ENCODE measurements at places on chromosomes 1 and 21.

DNA sequence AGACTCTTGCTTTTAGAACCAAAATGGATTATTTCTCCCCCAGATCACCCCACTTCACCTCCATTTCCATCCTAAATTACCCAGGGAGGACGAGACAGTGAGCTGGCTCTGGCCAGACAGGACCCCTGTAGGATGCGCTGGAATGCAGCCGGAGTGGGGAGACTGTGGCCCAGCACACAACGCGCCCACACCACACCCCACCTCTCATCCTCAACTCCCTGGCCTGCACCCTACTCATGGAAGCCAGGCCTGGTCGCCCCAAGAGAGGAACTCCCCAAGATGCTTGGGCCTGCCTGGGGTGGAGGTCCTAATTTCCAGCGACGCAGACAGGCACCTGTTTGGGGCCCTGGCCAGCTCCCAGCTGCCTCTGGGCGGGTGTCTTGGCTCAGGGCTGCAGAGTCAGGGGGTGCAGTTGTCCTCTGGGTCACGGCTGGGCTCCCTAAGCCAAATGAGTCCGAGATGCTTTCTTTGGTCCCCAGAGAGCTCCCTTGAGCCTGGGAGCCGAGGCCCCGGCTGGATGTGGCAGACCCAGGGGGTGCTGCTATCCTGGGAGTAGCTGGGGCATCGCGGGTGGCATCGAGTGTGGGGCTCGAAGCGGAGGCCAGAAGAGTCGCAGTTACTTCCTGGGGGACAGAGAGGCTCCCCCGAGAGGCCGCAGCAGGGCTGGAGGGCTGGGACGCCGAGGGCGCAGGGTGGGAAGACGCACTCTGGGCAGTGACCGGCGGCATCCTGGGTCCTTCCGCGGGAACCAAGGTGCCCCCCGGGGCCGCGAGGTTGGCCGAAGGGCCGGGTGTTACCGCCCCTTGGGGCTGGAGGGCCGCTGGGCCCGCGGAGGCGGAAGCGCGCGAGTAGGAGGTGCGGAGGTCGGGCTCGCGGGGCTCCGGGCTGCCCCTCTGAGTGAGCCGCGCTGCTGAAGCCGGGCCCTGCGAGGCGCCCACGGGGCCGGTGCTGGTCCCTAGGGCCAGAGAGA is 10.4 kb downstream of the CLEC20A start:
- DNase-seq, result peak; percentile 72

GRCh38 chr1:10387677-10388386 is 11.0 kb upstream of the PGD start:
- DNase-seq, result peak; percentile 72

DNA sequence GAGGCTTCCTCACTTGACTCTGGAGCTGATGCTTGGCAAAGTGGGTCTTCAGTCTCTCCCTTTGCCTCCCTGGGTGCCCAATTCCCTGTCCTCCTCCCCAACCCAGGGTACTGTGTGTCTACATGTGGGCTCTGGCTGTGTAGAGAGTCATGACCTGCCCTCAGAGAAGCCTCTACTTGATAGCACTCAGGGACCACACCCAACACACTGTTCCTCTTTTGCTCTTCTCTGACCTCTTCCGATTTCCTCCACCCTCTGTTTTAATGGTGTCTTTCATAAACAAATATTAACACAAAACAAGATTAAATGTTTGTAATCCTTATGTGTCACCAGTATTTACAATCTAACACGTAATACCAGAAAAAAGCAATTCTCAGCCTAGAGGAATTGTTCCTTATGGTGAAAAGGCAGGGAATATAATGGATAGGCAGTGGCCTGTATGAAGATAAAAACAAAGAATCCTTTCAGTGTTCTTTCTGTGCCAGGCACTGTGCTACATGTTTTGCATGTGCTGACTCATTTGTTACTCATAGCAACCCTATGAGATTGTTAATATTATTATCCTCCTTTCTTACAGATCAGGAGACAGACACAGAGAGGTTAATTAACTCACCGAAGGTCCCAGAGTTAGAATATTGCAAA is 58.2 kb downstream of the HSD3B1 start:
- DNase-seq, result no peak

GRCh38 chr1:34865573-34865972 is 6.0 kb upstream of the SMIM12 start:
- DNase-seq, result peak; percentile 80

DNA sequence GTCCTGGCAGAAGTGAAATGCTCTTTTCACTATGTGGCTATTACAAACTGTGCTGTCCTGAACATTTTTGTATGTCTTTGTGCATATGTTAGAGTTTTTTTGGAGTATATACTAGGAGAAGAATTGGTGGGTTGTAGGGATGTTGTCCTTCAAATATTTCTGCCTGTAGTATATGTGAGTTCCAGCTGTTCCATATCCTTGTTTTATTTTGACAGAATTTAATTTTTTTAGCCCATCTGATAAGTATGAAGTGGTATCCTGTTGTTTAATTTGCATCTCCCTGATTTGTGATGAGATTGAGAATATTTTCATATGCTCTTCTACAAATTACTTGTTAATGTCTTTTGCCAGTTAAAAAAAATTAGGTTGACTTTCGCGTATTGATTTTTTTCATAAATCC is 34.3 kb downstream of the NEK7 start:
- DNase-seq, result no peak

DNA sequence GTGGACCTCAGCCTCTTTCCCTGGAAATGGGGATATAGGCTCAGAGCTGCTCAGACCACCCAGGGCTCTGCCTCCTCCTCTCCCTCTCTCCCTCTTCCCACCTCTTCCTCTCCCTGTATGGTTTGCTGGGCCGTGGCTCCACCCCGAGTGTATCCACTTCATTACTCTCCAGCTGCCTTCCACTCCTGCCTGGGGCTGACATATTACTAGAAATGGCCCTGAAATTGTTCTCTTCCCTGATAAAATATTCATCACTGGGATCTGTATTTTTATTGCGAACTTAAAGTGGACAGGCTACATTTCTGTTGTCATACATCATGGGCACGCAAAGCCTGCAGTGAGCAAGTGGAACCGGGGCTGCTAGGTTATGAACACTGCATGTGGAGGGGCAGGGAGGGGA is 225.0 kb downstream of the HHAT start:
- DNase-seq, result no peak

DNA sequence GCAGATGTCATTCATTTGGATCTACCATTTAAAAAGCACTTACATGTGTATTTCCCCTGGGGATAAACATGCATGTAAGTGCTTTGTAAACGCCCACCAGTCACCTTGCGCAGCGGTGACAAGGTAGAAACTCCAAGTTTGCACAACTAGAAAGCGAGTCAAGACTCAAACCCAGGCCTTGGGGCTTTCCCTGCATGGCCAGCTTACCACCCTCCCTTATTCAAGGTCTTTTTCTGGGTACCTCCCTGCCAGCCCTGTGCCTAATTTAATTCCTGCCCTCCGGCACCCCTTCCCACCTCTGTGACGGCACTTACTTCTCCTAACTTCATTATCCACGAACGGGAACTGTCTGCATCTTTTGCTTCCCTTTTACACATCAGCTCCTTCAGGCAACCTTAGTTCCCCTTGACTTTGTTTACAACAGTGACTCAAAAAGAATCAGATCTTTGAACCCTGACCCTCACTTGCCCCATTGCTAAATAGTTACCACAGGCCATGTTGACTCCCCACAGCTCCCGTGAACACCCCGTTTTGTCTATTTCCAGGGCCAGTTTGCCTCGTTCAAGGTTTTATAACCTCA is 138.3 kb upstream of the ETS2 start:
- DNase-seq, result no peak

GRCh38 chr1:183590244-183591191 is at the start of gene NCF2:
Gene NCF2, minus strand, starts transcription at chr1:183590459. Its CDS starts 130 bp downstream, at chr1:183590329.
- DNase-seq, result no peak

DNA sequence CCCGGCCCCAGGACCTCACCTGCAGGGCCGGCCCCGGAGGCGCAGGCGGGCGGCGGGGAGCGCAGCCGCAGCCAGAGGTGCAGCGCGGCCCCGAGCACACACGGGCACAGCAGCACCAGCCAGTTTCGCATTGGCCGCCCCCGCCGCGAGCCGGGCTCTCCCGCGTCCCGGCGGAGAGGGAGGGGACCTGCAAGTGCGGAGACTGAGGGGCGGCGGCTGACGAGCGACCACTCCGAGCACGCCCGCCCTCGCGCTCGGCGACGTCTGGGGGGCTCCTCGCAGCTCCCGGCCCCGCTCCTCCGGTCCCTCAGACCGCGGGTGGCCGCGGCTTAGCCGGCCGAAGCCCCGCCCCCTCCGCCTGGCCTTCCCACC is at the start of gene B3GALNT2:
Gene B3GALNT2, minus strand, starts transcription at position 331 of the 372 bp plus-strand sequence. Its CDS starts 200 bp downstream, at position 131.
- no peak for DNase-seq

- no peak for DNase-seq
Observed at GRCh38 chr1:48693674-48694320, 82.9 kb downstream of the BEND5 start.

DNA sequence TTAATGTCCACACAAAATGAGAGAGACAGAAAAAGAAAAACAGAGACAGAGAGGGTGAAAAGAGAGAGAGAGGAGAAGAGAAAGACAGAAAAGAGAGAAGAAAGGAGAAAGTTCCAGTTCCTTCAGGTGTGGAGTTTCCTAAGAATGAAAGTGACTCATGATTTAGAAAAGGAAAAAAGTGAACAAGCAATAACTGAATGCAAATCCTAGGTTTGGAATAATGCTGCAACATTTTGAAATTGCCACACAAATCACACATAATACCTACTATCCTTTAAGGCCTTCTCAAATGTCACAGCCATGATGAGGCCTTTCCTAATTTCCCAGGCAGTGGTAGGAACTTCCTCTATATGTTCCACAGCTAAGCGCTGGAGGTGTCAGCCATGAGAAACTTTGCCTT is 31.5 kb upstream of the XPR1 start:
- DNase-seq, result no peak

DNA sequence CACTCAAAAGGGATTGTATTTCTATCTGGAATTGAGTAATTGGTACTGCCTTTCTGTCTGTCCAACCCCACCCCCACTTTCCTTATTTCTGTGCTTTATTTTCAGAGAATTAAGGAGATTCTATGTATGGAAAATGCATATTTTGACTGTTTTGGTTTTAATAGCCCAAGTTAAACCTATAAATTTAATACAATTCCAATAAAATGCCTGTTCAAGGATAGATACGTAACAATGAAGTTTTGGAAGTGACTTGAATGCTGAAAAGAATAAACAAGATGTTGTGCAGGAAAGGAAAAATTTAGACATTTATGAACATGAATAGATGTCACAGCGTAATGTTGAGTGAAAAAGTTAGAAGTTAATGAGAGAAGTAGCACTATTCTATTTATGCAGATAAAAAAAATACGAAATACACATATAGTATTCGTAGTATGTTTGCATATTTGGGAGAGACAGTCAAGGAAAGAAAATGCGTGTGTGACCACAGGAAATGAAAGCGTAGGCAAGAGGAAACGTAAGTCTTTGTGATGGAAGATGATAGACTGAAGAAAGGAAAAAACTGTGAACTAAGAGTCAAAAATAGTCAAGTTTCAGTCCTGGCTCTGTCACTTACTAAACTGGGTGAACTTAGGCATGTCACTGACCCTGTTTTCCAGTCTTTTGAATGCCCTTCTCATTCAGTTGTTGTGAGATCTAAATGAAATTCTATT is 62.1 kb downstream of the MEF2D start:
- DNase-seq, result no peak

- no peak for DNase-seq
Observed at GRCh38 chr1:67479146-67479891, 49.1 kb upstream of the SERBP1 start.

DNA sequence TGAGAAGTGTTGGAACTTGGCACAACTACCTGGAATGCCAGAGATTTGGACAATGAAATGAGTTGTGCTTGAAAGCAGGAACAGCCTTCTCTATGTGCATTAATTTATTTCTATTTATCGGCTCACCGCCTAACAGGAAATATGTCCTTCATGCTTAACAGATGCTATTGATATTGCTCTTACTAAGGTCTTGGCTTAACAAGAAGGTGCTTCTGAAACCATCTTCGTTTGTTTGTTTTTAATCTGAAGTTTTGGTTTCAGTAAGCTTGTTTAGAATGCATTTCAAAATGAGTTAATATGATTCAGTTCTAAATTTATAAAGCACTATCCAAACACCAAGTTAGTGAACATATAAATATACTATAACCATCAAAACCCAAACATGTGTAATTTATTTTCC is 898.3 kb upstream of the B3GALT2 start:
- no peak for DNase-seq

DNA sequence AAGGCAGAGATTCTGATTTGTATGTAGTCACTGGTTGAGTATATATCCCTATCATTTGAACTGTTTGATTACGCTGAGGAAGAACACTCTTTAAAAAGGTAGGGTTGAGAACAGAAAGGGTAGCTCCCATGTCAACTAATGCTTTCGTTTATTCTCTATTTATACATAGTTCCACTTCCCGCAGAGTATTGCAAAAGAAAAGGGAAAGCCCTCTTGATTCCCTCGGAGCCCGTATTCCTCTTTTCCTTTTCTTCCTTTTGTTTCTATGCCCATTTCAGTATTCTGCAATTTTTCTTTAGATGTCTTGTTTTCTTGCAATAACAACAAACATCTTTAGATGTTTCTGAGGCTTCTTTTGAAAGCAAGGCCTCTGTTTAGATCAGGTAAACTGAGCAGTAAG is 78.2 kb downstream of the DNTTIP2 start:
- DNase-seq, result no peak

- DNase-seq, result peak; percentile 94
Observed at GRCh38 chr21:46183910-46184624, at the start of gene SPATC1L. Gene SPATC1L, minus strand, starts transcription at chr21:46184459. Its CDS starts 1,643 bp downstream, at chr21:46182816.

DNA sequence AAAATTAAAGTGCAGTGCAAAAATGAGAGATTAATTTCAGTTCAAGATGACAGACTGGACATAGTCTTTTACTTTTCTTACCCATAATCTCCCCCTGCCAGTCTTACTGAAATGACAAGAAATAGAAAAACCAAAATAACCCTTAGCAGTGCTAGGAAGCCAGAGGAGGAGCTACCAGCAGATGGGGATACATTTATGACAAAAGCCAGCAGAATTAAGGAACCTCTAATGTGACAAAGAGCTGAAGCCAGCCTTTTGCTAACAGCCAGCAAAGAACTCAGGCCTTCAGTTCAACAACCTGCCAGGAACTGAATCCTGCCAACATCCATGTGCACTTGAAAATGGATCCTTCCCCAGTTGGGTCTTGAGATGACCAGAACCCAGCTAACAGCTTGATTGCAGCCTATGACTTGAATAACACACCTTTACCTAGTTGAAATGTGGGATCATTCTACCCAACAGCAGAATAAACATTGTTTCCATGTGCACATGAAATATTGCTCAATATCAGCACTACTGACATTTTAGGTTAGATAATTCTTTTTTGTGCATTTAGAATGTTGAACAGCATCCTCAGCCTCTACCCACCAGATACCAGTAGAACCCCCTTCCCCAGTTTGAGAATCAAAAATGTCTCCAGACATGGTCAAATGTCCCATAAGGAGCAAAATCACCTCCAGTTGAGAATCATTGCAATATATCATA is 7.9 kb upstream of the TRAF5 start:
- DNase-seq, result no peak

- no peak for DNase-seq
Observed at GRCh38 chr1:109996476-109996875, 11.9 kb downstream of the AHCYL1 start.

Measured in H7 (cell line).